Right renal cortex interstitium (tissue), 3 donors: ENCODE measurements at places on chromosomes 5 and 9.

- no peak for DNase-seq
Measured at GRCh38 chr5:13624283-13625074, 320.0 kb downstream of the DNAH5 start.

GRCh38 chr9:24044576-24044975 lies 218.5 kb upstream of the ELAVL2 start:
- DNase-seq: no peak

GRCh38 chr5:68734781-68735180 lies 359.0 kb upstream of the SLC30A5 start:
- no peak for DNase-seq

DNA sequence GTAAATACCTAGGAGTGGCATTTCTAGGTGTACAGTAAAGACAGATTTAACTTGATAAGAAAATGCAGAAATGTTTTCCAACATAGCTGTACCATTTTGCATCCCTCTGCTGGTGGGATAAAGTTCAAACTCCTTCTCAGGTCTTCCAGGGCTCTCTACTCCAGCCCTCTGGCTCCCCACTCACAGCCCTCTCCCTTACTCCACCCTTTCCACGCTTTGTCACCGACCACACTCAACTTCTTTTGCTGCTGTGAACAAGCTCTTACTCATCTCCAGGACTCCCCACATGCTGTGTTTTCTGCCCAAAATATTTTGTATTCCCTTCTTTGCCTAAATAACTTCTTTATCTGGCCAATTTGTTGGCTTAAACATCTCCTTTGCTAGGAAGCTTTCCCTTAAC lies 90.6 kb upstream of the OSMR start:
- no peak for DNase-seq

DNA sequence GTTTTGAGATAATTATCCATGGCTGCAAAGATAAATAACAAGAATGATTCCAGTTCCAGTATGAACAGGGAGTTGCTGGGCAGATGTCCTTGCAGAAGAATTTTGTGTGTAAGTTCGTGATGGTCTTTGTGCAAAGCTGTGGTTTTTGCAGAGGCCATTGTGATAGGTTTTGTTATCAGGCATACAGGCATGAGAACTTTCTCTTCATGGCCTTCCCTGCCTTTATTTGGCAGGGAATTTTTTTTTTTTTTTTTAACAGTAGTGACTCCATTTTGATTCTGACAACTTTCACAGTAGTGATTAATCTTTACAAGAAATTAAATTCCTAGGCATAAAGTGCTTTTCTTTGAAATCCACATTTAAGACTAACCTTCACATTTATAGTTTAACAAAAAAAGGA lies 1999.5 kb upstream of the CDH6 start:
- DNase-seq: no peak

DNA sequence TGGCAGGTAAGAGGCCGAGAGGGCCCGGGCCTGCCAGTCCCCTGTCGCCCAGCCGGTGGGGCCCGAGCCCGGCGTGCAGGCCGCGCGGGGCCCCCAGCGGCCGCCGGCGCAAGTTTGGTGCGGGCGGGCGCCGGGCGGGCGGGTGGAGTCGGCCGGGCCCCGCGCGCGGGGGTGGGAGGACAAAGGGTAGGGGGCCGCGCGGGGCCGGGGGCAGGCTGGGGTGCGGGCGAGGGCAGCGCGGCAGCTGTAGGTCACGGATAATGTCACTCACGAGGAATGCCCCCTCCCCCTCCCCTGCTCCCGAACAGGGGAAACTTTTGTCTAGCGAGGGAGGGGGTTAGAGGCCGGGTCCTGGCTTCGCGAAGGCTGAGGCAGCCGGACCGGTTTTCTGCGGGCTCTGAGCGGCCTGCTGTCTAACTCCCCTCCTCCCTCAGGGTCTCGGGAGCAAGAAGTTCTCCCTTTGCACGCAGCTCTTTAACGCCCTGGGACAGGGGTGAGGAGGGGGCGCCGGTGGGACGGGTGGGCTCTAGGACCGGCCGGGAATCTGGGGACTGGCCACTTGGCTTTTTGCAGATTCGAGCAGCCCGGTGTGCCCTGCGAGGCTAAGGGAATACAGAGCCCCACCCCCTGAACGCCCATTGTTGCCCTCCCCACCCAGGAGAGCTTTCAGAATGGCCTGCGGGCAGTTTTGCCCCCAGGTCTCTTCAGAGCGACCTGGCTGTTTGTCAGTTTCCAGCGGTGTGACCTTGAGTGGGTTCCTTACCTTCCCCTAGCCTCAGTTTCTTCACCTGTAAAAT lies 21.3 kb upstream of the NDST1 start:
- no peak for DNase-seq

DNA sequence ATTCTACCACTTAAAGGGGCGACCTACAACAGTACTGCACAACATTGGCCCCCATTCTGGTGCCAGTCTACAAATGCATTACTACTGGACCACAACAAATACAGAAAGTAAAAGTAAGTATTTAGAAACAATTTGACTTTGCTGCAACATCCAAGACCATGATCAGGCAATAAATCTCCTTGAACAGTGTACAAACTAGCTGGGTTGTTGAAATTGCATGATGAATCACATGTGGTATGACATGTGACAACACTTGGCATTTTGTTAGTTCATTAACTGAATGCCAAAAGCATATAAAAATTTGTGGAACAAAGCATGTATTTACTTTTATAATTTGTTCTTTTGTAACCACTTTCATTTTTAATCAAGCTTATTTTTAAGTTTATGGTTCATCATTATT lies 270.5 kb downstream of the NFIB start:
- no peak for DNase-seq

DNA sequence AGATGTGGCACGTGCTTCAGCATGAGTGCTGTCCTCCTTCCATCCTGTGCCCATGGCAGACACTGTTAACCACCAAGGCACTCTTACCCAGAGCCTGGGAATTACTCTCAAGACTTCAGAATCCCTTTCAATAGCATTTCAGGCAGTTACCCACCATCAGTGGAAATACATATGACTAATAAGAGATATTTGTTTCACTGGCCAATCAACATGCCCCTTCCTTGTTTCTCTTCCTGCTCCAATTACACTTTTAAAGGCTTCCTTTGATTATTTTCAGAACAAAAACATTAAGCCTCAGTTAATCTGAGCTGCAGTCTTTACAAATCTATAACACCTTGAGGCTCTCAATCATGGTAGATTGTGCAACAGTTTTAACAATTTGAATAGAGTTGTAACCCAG lies 70.8 kb downstream of the PRELID2 start:
- no peak for DNase-seq

DNA sequence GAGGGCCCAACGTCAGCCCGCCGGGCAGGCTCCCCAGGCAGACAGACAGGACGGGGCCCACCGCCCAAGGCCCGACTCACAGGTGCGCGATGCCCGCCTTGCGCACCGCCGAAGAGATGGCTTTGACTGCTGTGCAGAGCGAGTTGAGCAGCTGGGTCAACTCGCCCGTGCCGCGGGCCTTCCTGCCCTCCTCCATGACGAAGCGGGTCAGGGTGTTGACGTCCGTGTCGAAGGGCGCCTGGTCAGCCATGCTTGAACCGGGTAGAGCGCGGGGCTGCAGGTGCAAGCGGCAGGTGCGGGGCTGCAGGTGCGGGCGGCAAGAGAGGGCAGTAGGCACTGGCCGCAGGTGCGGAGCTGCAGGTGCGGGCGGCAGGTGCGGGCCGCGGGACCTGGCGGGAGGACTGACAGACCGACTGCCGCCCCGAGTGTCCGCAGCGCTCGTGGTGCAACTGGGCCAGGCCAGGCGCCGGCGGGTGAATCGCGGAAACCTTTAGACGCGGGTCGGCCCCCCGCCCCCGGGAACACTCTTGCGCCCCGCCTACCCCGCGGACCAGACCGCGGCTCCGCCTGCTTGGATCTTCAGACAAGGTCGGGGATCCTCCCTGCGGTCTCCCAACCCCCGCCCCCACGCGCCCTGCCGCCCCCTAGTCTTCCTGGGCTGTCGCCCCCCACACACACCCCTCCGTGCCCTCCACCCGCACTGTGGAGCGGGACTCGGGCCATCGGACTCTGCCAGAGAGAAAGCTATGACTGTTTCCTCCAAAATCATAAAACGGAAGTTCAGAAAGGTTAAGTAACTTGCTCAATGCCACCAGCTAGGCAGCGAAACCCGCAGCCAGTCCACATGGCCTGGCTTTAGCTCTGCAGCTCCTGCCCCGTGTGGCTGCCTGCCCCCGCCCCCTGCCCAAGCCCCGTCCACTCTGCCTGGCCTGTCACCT lies at the start of gene FBP1:
Gene FBP1 (minus strand): TSS at position 458 of the 938 bp plus-strand sequence. CDS start 208 bp downstream, at position 250.
- DNase-seq: no peak

GRCh38 chr9:15248081-15248480 lies 58.9 kb downstream of the TTC39B start:
- DNase-seq: no peak

DNA sequence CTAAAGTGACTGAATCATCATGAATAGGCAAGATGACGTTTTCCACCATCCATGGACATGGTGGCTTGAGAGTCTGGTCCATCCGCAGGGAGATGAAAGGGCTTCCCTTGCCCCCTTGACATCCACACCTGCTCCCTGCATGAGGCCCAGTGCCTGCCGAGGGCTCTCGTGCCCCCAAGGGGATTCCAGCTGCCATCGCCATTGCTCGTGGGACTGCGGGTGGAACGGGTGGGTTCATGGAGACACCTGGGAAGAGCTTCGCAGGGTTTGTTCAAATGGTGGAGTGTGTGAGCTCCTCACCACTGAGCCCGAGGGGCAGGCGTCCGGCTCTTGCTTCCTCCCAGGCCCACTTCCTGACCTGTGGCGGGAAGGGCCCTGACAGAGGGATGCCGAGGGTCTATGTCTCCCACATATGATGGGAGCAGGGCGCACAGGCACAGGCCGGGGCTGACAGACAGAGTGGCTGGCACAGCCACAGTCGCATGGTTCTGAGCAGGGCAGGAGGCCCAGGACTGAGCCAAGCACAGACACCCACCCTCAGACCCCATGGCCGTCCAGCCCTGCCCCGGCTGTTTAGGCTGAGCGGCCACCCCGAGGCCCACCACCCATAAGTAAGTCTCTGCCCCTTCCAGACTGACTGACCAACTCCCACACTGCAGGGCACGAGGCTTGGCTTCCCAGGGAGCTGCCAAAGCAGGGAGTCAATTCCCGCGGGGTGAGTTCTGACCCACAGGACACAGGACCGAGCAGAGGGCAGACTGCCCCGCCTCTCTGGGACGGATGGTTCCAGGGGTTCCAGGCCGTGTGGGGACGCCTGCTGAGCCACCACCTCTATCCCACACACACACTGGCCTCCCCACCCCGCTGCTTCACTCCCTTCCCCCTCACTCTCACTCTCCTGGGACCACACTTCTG lies 70.0 kb upstream of the PPP1R26 start:
- no peak for DNase-seq

GRCh38 chr9:35423499-35423898 lies 66.4 kb upstream of the RUSC2 start:
- no peak for DNase-seq

DNA sequence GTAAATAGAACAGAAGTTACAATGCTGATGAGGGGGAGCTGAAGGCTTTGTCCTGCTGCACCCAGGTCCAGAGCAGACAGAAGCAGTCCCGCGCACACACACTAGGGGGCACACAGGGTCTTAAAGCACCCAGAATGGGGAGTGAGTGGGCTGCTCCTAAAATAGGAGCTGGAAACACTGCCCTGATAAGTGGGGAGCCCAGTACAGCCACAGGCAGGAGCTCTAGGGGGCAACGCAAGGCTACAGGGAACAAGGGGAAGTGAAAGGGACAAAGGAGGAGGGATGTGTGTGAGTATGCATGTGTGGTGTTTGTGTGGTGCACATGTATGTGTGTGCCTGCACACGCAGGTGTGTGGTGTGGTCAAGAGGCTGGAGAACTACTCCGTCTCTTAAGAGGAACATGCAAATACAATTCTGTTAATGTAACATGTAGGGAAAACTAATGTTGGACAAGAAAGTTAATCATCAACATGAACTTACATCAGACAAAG lies 191.5 kb downstream of the ROR2 start:
- no peak for DNase-seq

- no peak for DNase-seq
Measured at GRCh38 chr9:95379630-95380029, 62.1 kb upstream of the FANCC start.

- DNase-seq: no peak
Measured at GRCh38 chr9:75132244-75132643, 43.9 kb downstream of the OSTF1 start.

DNA sequence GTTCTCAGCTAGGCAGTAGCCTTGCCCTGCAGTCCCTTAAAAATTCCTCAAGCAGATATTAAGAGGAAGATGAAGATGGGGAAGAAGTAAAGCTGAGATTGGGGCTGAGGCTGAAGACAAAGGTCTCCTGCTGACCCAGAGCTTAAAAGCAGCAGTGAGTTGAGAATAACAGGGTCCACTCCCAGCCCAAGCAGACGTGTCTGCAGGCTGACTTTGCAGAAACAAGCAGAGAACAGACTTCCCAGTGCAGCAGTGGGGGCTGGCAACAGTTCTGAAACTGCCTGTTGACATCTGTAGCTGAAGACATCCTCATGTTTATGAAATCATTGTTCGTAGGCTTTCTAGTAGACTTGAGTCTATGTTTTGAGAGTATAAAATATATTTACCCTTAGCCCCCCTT lies 1.1 kb downstream of the CTXN3 start:
- DNase-seq: no peak
